ENCODE measurements at places on chromosomes 1 and 21. TPM values are rescaled to one million over a fixed set of nuclear protein-coding genes. Genes with fewer than 3 reads are reported as not detected.

Gene RABIF
- 6.4 TPM for total RNA-seq

Gene LRRC8B
- total RNA-seq, result 5.8 TPM

Gene FAM78B
- 0.32 TPM for total RNA-seq

Gene ATP1A4
- not detected for total RNA-seq

Gene PLA2G2C
- not detected for total RNA-seq

Gene DDAH1
- 14.0 TPM for total RNA-seq

Gene AGO1
- 18.9 TPM for total RNA-seq

Gene RBM15
- 73.4 TPM for total RNA-seq

DNA sequence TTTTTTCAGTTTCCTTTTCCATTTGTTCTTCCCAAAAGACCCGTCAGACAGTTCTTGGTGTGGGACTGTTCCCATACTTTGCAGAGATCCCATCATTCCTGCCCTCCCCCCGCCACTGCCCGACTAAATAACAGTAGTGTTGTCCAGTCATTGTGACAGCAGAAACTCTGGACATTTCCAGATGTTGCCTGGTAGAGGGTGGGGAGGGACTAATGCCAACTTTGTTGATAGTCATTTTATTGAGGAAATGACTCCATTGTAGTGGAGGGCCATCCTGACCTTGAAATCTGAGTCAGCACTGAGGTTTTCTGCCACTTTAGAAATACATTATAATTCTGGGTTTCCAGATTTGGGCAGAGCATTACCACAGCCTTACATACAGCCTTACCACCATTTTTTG is 85.4 kb downstream of the CEP350 start:
- no peak for DNase-seq
- no peaks in the 10 kb centered on the region for H3K4me1 ChIP-seq
- no peaks in the 10 kb centered on the region for H3K27me3 ChIP-seq
- peaks cover 46% of the 10 kb centered on the region for H3K36me3 ChIP-seq
- no peak overlapping the region for H3K27ac ChIP-seq
- H3K4me3 ChIP-seq, result no peak overlapping the region

DNA sequence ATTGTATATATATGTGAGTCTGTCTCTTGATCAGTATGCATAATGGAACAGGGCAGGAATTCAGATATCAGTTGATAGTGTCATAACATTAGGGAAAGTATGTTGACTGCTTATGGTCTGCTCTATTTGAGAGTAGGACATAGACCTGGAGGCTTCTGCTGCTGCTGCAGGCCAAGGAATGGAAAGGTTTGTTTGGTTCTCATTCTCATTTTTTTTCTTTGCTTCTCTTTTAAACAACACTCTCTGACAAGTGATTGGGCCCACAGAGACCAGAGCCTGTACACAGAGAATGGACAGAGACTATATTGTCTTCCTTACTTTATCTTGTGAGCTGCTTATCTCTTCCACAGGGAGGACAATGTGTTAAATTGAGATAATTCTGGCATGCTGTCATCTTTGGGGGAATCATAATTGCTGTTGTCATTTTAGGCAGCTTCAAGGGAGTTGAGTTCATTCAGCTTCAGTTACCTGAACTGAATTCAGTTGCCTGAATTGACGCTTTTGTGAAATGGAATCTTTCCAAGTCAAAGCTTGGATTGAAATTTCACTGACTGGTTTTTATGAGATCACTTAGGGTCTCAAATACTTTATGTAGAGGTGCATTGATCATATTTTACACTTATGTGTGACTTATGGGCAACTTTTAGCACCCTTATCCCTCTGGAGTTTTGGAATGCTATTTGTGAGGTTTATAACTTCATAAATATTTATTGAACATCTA is 16.9 kb downstream of the CAP1 start:
- peaks cover 21% of the 10 kb centered on the region for H3K36me3 ChIP-seq
- H3K27ac ChIP-seq, result peak overlapping the region; percentile 40
- no peaks in the 10 kb centered on the region for H3K27me3 ChIP-seq
